Stimulated activated CD4-positive, alpha-beta T cell treated with anti-CD3 and anti-CD28 coated beads, Interleukin-1b, Interleukin-23, amount 100 ng/mL, for 1 hour (primary cell): ENCODE measurements at places on chromosomes 2 and 18.

DNA sequence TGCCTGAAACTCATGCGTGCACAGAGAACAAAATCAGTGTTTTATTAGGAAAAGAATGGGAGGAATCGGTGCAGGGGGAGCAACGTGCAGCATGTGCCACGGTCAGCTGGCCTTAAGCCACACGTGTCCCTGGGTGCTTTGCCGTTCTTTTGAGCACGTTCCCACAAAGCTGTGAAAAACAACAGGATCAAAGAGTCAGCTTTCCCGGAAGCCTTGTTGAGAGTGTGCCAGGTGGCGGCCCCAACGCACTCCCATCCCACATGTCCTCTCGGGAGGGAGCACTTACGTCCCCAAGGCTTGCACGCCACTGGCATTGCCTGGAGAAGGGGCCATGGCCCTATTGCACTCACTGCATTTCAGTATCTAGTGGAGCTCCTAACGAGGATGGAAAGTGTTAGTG lies 511.2 kb downstream of the EIPR1 start:
- DNase-seq = no peak

DNA sequence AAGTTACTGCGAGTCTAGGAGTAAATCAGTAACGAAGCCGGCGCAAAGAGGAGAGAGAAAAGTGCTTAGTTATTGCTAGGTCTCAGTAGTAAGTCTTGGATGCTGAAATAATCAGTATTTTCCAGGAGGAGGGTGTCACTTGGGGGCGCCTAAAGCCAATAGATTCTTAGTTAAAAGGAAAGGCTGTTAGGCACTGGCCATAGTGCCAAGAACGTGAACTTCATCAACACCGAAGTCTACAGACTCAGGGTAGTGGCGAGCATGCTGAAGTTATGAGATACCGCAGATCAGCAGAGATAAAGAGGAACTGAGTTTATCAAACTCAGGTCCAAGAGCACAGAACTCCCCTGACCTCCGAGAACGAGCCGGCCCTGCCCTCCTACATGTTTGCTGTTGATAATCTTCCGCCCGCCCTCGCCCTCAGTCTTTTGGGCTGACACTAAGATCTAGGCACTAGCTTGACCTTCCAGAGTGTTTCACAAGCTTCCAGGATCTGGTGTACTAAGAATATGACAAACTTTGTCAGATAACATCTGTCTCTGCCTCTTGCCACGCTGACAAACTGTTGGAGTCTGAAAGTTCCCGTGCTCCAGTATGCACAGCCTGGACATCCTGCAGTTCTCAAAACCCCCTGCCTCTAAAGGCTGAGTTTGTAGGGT lies 49.2 kb downstream of the CYB5A start:
- no peak for DNase-seq

DNA sequence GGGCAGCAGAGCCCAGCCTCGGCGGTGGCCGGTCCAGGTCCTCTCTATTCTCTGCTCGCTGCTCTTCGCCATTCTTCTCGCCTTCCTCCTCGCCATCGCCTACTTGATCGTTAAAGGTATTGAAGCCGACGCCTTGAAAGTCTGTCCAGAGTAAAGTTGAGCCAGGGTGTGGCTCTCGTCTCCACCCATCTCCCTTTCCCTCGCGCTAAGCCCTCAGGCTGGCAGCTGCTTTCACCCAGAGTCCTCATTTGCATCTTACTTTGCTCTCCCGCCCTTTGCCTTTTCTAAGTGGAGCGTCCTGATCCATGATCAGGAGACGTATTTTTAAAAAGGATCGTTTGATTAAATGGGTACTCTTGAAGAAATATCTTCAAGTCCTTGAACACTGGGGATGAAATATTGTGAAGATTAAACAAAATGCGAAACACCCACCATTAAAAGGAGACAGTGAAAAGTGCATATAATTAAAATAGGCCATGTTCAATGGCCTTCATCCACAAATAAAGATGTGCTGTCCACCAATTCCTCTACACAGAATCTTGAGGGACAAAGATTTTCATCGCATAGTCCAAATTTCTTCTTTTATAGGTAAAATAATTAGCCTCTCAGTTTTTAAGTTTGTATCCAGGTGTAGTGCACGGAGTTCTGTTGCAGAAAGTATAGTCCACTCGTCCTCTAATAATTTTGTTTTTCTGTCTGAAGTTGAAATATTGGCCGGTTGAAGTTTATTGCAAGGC lies 657 bp downstream of the ARL6IP6 start:
- no peak for DNase-seq

- DNase-seq = no peak
Measured at GRCh38 chr2:197425550-197425949, 9.3 kb downstream of the SF3B1 start.

DNA sequence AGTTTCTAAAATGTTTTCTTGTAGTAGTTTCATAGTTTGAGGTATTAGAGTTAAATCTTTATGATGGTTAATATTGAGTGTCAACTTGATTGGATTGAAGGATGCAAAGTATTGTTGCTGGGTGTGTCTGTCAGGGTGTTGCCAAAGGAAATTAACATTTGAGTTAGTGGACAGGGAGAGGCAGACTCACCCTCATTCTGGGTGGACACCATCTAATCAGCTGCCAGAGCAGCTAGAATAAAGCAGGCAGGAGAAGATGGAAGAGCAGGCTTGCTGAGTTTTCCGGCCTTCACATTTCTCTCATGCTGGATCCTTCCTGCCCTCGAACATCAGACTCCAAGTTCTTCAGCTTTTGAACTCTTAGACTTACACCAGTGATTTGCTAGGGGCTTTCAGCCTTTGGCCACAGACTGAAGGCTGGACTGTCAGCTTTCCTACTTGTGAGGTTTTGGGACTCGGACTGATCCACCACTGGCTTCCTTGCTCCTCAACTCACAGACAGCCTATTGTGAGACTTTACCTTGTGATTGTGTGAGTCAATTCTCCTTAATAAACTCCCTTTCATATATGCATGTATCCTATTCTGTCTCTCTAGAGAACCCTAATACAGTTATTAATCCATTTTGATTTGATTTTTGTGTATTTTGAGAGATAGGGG lies 56.8 kb upstream of the STK39 start:
- no peak for DNase-seq

DNA sequence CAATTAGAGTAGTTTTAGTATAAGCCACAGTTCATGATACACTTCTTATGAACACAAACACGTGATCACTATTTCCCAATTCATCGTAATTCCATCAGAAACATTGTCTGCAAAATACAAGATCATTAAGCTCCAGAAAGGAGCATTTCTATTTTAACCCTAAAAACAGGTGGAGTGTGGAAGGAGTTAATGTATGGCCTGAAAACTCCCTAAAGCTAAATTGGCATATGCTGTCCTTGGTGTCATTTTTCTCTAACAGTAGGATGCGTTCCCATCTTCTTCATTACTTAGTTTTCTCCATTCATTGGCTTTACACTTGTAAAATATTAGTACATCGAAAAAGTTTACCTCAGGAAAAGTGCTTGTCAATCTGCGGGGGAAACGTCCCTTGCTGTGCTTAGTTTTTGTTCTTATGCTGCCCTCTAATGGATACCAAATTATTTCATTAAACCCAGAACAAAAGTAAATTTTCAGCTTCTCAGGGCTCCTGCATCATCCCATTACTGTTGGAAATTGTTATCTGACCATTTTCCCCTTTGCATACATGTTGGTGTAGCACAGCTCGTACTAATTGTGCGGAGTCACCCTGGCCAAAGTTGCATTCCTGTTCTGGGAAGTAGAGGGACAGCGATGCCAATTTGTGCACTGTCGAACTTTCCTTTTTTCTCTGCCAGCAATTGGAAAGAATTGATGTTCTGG lies 153.4 kb downstream of the GPD2 start:
- peak; percentile 1 for DNase-seq
